ENCODE measurements at places on chromosomes 2 and 18.

DNA sequence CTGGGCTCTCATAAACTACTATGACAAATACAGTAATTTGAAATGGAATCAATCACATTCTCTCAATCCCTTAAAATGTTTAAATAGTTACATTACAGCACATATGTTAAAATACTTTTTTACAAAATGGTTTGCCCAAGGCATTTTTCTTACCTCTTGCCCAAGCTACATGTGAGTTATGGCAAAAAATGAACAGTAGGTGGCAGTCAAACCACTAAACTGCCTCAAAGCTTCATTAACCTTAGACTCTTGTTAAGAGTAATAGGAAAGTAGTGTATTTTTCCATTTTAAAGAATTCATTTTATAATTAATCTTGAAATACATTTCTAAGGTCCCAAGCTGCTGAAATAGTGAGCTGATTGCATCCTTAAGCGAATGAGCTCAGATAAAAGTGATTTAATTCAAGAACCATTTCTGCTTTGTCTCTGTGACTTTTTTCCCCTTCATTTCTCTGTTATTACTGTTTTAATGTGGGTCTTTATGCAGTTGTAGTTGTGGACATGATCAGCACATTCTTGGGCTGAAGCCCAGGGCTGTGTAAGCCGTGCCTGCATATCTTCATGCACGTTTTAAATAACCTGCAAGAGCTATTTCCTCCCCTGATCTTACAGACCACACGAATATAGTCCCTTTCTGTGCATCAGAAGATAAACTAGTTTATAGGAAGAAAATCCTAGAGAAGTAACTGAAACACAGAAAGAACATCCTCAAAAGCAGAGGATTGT lies 311.8 kb downstream of the LNPK start:
- peak; percentile 64 for DNase-seq

DNA sequence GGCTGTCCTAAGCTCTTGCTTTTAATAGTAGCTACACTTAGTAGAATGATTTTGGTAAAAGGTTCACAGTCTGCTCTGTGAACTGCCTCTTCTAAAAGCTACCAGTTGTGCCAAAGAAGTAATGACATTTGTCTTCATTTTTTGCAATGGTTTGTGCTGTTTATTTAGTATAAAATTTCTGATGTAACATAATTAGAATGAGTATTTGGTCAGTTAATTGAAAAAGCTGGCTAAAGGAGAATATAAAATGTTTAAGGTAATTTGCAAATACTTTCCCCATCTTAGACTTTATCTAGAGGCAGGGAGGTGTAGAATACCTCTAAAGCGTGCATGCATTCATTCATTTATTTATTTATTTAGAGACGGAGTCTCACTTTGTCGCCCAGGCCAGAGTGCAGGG lies 71.3 kb downstream of the PHLPP1 start:
- DNase-seq, result no peak

DNA sequence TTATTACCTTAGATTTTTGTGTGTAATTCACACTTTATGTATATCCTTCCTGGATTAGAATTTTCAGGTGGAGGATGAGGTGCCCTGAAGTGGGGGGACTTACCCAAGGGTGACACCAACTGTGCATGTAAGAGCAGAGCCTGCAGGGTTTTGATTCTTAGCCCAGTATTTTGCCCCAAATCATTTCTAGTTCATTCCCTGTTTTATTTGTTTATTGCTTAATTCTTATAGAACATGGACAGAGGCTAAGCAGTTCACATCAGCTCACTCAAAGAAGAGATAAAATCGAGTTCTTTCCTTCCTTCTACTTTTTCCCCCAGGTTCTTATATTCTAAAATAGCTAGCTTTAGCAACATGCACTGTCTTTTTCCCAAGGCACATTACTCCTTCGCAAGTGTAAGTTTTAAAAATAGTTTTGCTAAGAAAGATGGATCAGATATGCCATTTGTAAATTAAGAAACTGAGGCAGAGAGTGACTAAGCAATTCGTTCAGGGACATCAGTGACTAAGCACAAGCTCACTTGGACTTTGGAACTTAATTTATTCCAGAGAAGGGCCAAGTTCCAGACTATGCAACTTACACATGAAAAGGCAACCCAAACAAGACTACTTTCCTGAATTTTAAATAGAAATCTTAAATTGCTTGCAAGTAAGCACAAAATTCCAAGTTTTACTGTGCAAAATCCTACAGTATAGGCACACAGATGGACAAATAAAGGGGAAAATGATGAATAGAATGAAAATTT lies 427.9 kb upstream of the POU3F3 start:
- no peak for DNase-seq

- DNase-seq, result no peak
These were observed 19.6 kb downstream of the MSH2 start for GRCh38 chr2:47422560-47422959.

GRCh38 chr18:75267643-75268363 lies 57.2 kb downstream of the TSHZ1 start:
- DNase-seq, result peak; percentile 47

- DNase-seq, result no peak
These were observed 176.6 kb downstream of the CNTNAP5 start for GRCh38 chr2:124201713-124202112.

DNA sequence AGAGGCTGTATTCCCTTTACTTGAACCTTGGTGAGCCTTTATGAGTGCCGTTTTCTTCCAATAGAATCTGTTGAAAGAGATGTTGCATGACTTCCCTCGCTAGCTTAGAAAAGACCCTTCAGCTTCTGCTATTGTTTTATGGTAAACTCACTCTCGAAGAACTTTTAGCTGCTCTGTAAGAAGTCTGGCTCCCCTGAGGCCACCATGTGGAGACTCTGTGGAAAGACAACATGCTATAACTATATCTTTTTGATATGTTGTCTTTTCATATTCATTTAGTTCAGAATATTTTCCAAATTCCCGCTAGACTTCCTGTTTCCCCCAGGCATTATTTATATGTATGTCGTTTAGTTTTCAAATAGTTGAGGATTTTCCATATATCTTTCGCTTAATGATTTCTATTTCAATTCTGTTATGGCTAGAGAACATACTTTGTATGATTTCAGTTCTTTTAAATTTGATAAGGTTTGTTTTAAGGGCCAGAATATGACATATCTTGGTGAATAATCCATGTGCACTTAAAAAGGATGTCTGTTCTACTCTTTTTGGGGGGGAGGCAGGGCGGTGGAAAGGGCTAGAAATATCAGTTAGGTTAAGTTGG lies 64.1 kb downstream of the PTPN4 start:
- DNase-seq, result peak; percentile 60

GRCh38 chr2:188364033-188364630 lies 72.5 kb downstream of the GULP1 start:
- no peak for DNase-seq

GRCh38 chr2:23423062-23423872 lies 38.3 kb downstream of the KLHL29 start:
- DNase-seq, result no peak

- peak; percentile 48 for DNase-seq
These were observed 52.5 kb upstream of the MCFD2 start for GRCh38 chr2:46967990-46968647.

DNA sequence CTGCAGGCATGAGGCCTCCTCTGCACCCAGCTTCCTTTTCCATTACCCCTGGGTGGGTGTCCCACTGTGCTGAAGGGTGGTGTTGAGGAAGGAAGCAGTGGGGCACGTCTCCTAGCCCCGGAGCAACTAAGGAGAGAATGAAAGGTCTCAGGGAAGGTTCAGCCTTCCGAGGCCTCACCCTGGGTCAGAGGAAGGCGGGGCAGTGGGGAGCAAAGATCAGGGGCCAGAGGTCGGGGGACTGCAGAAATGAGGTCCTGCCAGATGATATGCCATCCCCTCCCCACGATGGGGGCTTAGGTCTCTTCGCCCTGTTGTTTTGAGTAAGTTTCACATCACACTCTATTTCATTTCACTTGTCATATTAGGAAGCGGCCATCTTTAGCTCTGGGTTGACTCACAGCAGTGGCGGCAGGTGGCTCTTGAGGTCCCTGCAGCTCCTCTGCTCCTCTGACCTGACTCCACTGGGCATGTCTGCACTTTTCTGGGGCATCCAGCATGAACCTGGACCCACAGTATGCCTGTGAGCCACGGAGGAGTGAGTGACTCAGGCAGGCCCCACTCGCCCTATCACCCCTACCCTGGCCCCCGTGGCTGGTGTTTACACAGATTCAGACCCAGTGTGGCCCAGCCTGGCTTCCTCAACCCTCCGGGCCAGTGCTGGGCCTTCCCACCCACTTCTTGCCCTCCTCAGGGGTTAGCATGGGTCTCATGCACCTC lies 153.7 kb upstream of the SMAD2 start:
- no peak for DNase-seq

GRCh38 chr2:122710049-122710448 lies 954.6 kb downstream of the TSN start:
- DNase-seq, result no peak

GRCh38 chr2:142874293-142874814 lies 3.1 kb upstream of the KYNU start:
- peak; percentile 93 for DNase-seq

DNA sequence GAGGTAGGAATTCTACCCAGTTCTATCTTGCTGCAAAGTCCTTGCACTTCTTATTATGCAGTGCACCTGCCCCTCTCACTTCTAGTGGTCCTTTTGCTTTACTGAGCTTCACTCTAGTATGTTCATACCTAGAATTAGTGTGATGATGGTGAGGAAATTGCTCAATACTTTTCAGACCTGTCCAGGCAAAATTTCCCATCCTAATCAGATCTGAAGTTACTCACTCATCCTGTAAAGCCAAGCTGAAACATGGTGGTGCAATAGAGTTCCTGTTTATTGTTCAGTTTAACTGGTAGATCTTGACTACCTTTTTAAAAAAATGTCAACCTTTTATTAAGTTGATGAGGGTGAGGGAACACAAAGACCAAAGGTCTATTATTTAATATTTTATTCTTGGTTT lies 12.6 kb upstream of the FIGN start:
- DNase-seq, result no peak

DNA sequence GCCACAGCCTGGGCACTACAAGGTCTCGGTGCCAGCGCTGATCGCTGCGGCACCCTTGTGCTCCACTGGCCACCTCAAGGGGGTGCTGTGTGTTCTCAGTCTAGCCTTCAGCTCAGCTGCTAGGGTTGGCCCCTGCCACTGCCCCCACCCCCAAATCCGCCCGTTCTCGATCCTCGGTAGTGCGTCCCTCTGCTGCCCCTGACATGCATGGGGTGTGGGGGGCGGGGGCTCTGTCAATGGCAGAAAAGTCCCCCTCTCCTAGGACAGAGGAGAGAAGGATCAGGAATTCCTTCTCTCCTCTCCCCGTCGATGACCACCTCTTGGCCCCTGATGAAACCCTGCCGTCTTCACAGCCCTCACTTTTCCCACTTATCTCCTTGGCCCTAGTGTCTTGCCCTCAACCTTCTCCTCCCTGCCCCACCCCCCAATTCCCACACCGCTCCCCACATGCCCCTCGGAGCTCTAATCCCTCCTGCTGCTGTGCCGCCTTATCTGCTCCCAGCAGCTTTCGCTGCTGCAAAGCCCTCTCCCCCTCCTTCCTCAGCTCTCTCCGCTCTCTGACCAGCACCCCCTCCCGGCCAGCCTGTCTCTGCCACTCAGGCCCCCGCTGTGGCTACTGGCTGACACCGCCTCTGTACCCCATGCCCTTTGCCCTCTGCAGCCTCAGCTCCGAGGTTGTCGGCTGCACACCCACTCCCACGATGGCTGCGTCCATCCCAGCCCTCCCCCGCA lies 4.3 kb upstream of the ASIC4 start:
- peak; percentile 54 for DNase-seq

DNA sequence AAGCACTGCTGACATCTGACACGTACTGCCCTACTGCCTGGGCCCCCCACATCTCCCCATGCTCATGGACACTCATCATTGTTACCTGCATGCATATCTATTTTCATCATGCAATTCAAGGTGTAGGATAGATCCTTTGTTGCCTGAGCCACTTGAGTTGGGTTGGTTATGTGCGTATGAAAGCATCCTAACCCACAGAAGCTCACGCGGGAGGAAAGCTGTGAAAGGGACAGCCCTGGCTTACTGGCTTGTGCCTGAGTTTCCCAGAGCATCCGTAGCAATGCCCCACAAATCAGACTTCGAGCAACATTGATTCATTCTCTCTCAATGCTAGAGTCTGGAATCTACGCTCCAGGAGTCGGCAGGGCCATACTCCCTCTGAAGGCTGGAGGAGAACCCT lies 285.5 kb downstream of the PHLPP1 start:
- no peak for DNase-seq

DNA sequence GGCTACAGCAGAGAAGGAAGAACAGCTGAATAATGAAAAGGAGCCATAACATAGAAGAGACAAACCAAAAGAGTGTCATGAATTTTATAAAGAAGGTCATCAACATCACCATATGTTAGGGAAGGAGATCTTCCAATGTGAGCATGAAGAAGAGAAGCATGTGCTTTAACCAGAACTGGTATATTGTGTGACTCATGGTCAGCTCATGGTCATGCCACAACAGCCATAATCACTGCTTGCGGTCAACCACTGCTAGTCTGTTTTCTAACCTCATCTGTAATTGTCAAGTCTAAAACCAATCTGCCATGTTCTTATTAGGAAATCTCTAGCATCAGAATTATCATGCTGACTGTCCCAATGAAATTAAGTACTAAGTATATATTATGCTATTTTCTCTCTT lies 204.1 kb upstream of the VRK2 start:
- peak; percentile 2 for DNase-seq

GRCh38 chr2:148557844-148558436 lies 86.6 kb upstream of the EPC2 start:
- DNase-seq, result no peak

DNA sequence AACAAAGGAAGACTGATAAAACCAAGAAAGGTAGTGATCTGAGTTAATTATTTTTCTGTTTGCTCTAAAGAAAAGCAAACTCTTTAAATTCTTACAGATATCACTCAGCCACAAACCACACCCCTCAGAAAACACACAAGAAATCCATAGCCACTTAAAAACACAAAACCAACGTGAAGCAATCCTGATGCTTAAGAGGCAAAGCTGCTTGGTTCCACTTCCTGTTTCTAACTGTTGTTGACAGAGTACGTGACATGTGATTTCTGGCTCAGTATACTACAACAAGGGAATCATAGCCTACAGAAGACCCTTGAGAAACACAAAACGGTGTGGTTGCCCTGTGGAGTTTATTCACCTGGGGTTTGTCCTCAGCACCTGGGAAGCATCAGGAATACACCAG lies 240.9 kb upstream of the APCDD1 start:
- DNase-seq, result peak; percentile 95
